ENCODE measurements at places on chromosomes 7 and 10.

- no peak for DNase-seq
These were observed 10.4 kb downstream of the KPNA7 start for GRCh38 chr7:99197498-99197897.

- DNase-seq, result no peak
These were observed 6.4 kb downstream of the ETV1 start for GRCh38 chr7:13982940-13983677.

- DNase-seq, result no peak
These were observed 166.9 kb downstream of the SH3PXD2A start for GRCh38 chr10:103688491-103688890.

DNA sequence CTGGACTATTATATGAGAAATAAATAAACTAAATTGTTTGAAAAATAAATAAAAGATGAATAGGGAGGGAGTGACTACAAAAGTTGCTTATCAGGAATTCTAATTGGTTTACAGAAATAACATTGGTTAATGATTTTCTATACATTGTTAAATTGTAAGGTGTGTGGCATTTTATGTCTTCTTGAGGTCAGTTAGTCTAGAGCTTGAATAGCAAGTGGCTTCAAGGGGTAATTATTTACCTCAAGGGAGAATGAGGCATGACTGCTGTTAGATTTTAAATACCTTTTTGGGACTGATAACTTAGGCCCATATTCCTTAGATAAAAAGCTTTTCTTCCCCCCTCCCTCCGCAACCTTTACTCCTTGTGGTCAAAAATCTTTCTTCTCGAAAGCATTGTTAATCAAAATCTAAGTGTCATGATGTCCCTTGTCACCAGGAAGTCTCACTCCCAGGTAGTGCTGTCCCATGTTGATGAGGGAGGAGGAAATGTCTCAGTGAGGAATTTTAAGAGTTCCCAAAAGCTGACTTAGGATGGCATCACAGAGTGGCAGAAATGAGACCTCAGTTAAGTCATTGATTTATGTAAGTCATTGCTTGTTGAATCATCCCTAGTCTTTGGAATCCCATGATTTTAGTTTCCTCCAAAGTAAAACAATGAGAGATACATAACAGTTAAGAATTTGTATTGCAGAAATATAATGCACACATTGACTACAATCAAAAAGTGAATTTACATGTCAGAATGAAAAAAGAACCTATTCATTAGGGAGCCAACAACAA lies 71.5 kb downstream of the MAPK8 start:
- no peak for DNase-seq

- no peak for DNase-seq
These were observed 335.2 kb upstream of the ZNF32 start for GRCh38 chr10:43983856-43984271.

DNA sequence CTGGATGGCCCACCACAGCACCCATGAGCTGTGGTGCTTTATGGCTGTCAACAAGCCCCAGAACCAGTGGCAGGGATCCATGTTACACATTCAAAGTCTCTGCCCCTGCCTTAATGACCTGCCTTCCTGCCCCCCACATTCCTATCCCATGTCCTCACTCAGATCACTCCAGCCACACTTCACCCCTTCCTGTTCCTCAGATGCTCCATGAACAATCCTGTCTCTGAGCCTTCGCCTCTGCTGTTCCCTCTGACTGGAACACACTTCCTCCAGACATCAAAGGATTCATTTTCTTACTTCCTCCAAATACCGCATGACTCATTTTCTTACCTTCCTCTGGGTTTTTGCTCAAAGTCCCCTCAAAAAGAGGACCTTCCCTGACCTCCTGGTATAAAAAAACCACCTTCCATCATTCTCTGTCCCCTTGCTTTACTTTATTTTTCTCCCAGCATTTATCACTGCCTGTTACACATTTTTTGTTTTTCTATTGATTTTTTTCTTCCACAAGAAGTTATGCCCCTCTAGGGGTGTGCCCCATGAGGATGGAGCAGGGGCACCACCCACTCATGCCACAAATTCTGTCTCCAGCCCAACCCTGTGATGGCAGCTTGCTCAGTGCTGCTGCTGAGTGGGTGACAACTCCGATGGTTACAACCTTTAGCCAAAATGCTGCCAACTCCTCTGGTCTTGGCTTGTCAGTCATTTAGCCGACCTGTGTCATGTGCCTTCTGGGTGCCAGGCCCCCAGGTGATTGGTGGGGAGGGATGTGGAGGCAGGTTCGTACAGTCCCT lies 18.2 kb downstream of the COL13A1 start:
- no peak for DNase-seq

DNA sequence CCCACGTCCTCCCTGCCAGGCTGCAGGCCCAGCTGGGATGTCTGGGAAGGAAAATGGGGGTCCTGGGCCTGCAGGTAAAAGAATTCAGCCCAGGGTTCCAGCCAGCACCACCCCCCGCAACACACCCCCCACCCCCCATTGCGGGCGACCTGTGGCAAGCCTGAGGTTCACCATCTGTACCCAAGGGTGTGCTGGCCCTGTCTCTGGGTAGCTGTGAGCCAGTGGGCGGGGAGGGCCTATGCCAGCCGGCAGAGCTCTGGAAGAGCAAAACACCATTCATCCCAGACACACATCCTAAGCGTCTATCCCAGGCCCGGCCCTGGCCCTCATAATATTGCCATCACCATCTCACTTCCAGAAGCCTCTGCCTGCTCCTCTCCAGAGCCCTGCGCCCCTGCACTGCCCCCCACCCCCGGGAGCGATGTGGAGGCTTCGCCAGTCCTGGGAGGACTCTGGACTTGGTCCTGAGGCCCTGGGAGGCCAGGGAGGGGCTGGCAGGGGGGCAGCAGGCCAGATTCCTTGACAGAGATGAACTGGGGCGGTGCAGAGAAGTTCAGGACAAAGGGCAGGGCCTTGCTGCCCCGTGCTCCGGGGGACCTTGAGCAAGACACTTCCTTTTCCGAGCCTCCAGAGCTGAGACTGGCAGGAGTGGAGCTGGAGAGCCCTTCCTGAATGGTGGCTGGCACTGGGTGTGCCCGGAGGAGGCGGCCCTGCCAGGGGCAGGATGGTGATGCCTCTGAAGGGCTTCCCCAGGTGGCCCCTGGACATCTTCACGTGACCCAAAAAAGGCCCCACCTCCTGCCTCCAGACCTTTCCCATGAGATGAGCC lies 8.7 kb upstream of the TTYH3 start:
- no peak for DNase-seq

- no peak for DNase-seq
These were observed 534 bp downstream of the UBE3C start for GRCh38 chr7:157139111-157139809.

DNA sequence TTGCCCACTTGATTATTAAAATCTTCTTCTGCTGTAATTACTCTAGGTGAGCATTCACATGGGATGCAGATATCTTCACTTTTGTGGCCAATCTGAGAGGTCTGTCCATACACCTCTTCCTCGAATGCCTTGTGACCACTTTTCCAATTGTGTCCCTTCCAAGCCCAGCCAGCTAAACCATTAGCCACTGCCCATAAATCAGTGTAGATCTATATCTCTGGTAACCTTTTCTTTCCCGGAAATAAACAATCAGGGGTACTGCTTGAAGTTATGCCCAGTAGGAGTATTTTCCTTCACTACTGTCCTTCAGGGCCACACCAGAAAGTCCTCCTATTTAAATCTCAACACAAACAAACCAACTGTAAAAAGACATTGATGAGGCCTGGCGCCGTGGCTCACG lies 104.6 kb upstream of the KCNMA1 start:
- DNase-seq, result no peak

Data from stimulated activated CD4-positive, alpha-beta T cell treated with anti-CD3 and anti-CD28 coated beads, TNF-alpha, amount 100 ng/mL, for 4 hours (primary cell).